Spinal cord (tissue), 10 donors: ENCODE measurements at places on chromosomes 5 and 9. TPM values are rescaled to one million over a fixed set of nuclear protein-coding genes. Genes with fewer than 3 reads are reported as not detected.

DNA sequence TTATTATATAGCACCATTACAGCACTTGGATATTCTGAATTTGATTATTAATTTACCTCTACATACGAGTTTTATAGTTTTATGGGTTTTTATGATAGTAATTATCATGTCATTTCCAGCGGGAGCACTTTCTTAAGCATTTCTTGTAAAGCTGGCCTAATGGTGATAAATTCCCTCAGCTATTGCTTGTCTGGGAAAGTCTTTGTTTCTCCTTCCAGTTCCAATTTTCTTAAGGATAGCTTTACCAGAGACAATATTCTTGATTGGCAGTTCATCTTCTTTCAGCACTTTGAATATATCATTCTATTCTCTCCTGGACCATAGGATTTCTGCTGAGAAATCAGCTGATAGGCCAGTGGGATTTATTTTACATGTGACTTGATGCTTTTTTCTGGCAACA lies 505.4 kb downstream of the TMEM232 start:
- H3K27ac ChIP-seq, result no peak overlapping the region
- H3K4me1 ChIP-seq, result no peaks in the 10 kb centered on the region
- no peaks in the 10 kb centered on the region for H3K27me3 ChIP-seq
- H3K4me3 ChIP-seq, result no peak overlapping the region

GRCh38 chr9:128626181-128626580 lies 30.5 kb downstream of the DYNC2I2 start:
- H3K27me3 ChIP-seq, result no peaks in the 10 kb centered on the region
- no peak overlapping the region for H3K27ac ChIP-seq
- H3K4me3 ChIP-seq, result no peak overlapping the region
- H3K36me3 ChIP-seq, result peaks cover 98% of the 10 kb centered on the region
- peaks cover 12% of the 10 kb centered on the region for H3K4me1 ChIP-seq

DNA sequence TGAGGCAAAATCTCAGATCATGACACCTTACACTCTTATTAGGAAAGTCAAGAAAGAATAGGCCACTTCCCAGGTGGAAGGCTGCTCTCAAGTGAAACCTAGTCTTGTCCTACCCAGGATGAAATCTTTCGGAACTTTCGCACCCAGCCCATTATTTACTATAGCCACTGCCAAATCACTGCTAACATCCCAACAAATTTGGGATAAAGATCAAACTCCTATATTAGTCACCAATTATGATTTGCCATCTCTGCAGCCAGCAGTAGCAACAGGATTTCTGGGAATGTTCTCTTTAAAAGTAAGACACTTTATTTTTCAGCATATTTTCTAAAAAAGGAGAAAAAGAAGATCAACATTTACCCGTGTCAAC lies 224.6 kb downstream of the GAS1 start:
- DNase-seq, result no peak
- no peaks in the 10 kb centered on the region for H3K36me3 ChIP-seq
- no peak overlapping the region for H3K4me3 ChIP-seq
- H3K27ac ChIP-seq, result no peak overlapping the region

DNA sequence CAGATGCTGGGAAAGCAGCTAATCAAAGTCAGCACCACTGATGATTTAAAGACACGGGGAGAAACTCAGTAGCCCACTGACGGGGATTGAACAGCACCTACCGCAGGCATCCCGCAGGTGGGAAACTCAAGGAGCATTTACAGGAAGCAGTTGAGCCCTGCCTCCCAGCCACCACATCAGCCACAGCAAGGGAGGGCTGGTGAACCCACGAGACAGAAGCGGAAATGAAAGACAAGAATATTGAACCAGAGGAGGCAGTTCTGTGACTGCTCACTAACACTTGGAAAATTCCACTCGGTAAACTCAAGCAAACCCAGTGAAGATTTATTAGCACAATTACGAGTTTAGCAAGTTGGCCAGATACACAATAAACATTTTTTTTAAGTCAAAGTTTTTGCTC lies 10.6 kb upstream of the FAM163B start:
- H3K36me3 ChIP-seq, result no peaks in the 10 kb centered on the region
- DNase-seq, result no peak
- H3K4me3 ChIP-seq, result no peak overlapping the region
- H3K27ac ChIP-seq, result no peak overlapping the region

GRCh38 chr5:179906795-179907555 lies 722 bp downstream of the TBC1D9B start:
- H3K27ac ChIP-seq, result peak overlapping the region; percentile 47
- H3K4me1 ChIP-seq, result peaks cover 23% of the 10 kb centered on the region
- H3K4me3 ChIP-seq, result peak overlapping the region; percentile 59
- no peaks in the 10 kb centered on the region for H3K27me3 ChIP-seq

DNA sequence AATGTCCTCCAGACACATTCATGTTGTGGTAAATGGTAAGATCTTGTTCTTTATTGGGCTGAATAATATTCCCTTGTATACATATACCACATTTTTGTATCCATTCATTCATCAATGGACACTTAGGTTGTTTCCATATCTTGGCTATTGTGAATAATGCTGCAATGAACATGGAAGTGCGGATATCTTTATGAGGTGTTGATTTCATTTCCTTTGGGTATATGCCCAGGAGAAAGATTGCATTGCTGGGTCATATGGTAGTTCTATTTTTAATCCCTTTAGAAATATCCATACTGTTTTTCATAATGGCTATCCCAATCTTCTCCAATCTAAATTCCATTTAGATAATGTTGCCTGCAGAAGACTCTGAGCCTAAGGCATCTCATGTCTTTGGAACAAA lies 78.0 kb upstream of the TNC start:
- peaks cover 2% of the 10 kb centered on the region for H3K4me1 ChIP-seq
- H3K4me3 ChIP-seq, result no peak overlapping the region
- DNase-seq, result no peak
- H3K27me3 ChIP-seq, result no peaks in the 10 kb centered on the region
- H3K36me3 ChIP-seq, result no peaks in the 10 kb centered on the region
- no peak overlapping the region for H3K27ac ChIP-seq

Gene JMY
- 20.4 TPM for total RNA-seq

Gene TMEM252
- not detected for total RNA-seq

Gene GLIPR2
- 31.8 TPM for total RNA-seq
